ENCODE measurements at places on chromosomes 3 and 15.

DNA sequence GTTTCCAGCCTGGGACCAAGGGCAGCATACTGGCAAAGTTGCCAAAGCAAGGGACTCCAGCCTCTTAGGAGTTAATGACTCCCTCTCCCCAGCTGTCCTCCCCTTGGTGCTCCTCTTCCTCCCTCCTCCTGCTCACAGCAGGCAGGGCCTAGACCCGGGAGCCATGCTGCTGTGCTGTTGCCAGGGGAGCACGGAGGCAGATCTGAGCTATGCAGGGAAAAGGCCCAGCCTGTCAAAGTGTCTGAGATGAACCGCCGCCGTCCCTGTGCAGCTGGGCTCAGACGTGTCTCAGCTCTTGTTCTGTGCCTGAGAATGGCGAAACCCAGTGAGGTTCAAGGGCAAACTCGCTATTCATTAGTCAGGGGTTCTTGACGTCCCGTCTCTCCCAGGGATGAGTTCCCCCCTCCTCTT lies 60.8 kb upstream of the POLG start:
- no peak for DNase-seq

GRCh38 chr3:183149915-183150750 lies 12.4 kb downstream of the LAMP3 start:
- DNase-seq = no peak

- no peak for DNase-seq
Measured at GRCh38 chr15:86830304-86830703, 750.6 kb downstream of the AGBL1 start.

- peak; percentile 73 for DNase-seq
Measured at GRCh38 chr3:46866720-46867549, 3.7 kb upstream of the MYL3 start.

DNA sequence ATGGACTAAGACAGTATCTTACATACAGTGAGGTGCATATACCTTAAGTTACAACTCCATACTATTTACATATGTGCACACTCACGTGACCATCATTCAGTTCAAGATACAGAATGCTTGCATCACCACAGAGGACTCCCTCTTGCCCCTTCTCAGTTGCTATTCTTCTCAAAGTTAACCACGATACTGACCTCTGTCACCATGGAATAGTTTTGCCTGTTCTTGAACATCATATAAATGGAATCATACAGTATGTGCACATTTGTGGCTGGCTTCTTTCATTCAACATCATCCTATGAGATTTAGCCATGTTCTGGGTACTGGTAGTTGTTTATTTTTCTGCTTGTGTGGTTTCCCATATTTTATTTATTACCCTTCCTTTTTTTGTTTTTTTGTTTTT lies 10.4 kb upstream of the ZSCAN2 start:
- no peak for DNase-seq

- DNase-seq = no peak
Measured at GRCh38 chr15:71570736-71571135, 239.6 kb upstream of the NR2E3 start.

DNA sequence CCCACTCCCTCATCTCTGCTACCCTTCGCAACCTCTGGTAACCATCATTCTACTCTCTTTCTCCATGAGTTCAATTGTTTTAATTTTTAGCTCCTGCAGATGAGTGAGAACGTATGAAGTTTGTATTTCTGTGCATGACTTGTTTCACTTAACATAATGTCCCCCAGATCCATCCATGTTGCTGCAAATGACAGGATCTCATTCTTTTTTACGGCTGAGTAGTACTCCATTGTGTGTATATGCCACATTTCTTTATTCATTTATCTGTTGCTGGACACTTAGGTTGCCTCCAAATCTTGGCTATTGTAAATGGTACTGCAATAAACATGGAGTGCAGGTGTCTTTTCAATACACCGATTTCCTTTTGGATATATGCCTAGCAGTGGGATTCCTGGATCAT lies 12.1 kb downstream of the GALK2 start:
- no peak for DNase-seq

DNA sequence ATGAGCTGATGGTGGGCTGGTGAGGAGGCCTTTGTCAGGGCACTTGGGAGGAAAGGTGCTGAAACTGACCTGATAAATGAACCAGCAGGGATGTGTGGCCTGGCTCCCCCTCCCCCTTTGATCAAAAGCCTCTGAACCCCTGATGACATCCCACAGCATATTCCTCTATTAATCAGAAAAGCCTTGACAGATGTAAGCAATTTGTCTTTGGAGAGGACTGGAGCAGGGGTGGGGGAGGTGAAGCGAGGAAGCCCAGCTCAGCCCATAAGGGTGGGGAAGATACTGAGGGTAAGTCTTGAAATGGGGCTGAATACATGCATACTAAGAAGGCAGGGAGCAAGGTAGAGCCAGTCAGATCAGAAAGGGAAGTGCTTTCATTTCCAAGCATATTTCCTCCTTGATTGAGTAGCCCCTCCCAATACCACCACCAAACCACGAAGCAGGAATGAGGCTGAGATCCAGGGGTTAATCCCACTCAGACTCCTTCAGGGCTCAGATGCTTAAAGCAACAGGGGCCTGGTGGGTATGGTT lies 34.7 kb upstream of the MRPS22 start:
- no peak for DNase-seq

GRCh38 chr3:147851062-147851461 lies 441.9 kb downstream of the ZIC1 start:
- no peak for DNase-seq

Data from retina (tissue), 1 donor.